NCI-H2171 (cell line): ENCODE measurements at places on chromosomes 2 and 18.

- no peak for DNase-seq
Observed at GRCh38 chr18:29146068-29146467, 969.1 kb upstream of the CDH2 start.

- no peak for DNase-seq
Observed at GRCh38 chr2:26925100-26925791, 45.2 kb upstream of the MAPRE3 start.

DNA sequence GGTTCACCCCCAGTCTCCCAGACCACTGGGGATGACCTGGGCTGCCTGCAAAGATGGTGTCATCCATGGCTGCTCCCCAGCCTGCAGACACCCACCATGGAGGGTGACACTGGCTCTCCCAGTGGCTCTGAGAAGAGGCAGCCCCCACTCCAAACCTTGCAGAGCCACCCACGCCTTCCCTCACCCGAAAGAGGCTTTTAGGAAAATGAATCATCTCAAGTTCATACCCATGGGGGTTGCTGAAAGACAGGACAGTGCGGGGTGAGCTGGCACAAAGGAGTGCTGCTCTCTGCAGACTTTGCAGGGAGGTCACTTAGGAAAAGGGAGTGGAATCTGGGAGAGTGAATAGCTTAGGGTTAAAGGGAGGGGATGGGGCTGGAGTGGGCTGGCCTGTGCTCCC, 36.4 kb downstream of the MPHOSPH10 start:
- no peak for DNase-seq

DNA sequence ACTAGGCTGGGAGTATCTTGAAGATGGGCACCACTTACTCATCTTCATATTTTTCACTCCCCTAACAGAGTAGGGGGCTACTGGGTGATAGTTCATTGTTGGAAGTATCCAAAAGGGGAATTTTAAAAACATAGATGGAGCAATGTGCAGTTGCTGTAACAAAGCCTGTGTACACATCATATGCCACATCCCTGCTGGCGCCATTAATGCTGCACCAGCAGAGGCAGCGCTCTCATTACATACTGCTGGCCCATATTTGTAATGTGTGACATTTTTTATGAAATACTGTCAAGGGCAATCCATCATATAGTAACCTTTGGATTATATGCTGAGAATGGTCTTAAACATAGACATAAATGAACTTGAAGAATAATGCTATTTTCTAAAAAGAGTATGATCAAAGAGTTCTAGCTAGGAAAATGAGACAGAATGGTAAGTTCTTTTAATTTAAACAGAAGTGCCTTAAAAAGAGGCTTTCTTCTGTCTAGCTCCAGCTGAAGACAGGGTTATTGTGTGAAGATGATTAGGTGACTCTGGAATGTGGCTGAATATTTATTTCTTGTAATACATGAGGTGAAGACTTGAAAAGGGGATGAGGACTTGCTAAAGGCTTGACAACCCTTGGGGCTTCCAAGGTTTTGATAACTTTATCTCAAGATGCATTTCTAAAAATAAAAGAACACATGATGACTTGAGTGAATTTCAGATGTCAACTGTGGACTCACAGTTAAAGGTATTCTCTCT, 2.4 kb upstream of the TMEM178A start:
- DNase-seq, result peak; percentile 18

GRCh38 chr2:39736640-39737039, 42.4 kb downstream of the THUMPD2 start:
- no peak for DNase-seq

- no peak for DNase-seq
Observed at GRCh38 chr2:8455236-8456150, 226.4 kb upstream of the ID2 start.

DNA sequence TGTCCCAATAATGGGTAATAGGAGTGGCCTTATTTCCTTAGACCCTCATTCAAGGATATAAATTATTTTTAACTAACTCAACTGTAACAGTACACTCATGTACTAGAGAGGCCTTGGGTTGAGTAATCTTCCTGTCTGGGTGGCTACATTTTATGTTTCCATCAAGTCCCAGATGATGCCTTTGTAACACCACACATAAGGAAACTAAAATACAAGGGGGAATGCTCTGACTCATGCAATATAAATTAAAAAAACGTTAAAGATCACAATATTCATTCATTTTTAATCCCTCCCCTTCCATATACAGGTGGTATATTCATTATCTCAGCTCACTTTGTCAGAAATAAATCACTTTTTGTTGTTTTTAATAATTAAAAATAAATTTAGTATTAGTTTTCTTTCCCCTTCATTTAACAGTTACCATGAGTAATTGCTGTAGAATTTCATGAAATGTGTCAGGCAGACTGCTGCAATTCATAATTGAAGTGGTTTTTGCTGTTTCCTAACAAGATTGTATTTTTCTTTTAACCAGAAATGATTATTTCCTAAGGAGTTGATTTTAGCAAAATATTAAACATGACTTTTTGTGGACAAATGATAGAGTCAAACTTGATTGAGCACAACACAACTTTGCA, 1403.6 kb downstream of the SUCLG1 start:
- no peak for DNase-seq

DNA sequence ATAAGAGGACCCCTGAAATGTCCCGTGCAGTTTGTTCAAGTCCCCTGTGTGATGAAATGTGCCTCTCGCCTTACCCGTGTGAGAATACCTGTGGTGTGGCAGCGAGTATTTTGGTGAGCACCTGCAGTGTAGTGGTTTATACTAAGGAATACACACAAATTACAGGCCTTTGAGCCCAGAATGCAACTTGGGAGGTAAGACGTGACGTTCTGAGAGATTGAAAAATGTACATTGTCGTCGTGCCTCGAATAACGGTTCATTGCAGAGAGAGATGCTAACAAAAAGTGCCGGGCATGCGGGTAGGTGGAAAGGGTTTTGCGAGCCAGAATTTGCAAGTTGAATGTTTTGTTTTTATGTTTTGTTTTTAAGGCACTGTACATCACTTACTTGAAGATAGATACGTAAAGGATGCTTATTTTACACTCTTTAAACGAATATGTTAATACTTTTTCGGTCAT, 867 bp downstream of the RBBP8 start:
- no peak for DNase-seq

DNA sequence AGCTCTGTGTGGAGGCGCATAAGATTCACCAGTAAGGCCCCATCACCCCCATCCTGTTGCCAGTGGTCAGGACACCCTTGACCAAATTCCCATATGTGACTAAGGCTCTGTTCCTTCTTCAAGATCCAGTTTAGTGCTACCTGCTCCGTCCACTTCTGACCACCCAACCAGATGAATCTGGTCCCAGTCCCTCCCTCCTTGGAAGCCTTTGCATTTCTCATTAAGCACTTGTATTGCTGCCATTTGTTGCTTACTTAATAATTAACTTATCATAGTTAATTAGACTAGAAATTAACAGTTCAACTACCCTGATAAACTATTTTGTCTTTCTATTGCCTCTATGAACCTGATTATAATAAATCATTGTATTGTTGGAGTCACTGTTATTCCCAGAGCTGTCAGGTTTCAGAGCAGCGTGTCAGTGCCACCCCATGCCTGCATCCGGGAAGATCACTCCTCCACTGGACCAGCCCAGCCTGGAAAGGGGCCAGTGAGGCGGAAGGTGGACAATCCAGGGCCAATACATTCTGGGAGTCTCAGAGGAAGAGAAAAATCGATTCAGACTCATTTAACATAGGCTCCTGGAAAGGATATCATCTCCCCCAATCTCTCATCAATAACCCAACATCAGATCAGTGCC, 9.5 kb upstream of the NAT8 start:
- no peak for DNase-seq

GRCh38 chr2:106304612-106305184, 110.6 kb upstream of the UXS1 start:
- DNase-seq, result no peak

GRCh38 chr2:15300624-15301573, 260.2 kb downstream of the NBAS start:
- DNase-seq, result no peak

GRCh38 chr2:238513346-238513745, 86.6 kb downstream of the ASB1 start:
- DNase-seq, result no peak

DNA sequence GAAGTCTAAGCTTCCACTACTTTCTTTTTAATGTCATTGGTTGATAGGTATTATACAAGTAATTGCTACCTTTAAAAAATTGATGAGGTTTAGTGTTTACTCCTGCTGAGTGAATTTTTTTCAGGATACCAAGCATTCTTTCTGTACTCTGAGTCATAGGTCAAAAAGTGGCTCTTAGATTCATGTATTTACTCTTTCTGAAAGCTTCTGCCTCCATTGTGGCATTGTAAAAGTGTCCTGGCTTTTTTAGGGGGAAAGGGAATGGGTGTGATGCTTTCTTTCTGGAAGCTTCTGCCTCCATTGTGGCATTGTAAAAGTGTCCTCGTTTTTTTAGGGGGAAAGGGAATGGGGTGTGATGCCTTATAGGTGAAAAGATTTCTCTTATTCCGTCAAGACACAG, 286.5 kb downstream of the LPIN1 start:
- DNase-seq, result no peak

DNA sequence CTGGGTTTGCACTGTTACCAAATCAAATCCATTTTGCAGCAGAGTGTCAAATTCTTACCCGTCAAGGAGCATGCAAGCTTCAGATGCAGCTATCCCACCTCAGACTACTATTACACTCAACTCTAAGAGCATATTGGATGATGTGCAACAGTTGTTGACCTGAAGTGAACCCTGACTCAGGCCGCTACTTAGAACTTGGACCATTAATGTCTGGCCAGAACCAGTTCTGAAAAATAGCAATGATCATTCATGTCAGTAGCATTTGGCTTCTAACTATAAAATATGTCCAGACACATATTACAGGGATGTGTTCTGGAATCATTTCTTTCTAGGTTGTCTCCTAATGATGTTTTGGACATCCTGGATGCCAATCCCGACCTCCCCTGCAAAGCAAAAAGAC, 135.5 kb upstream of the PKDCC start:
- DNase-seq, result no peak

GRCh38 chr2:98310010-98310409, 36.2 kb upstream of the CNGA3 start:
- no peak for DNase-seq

GRCh38 chr18:37299471-37300304, 265.9 kb downstream of the CELF4 start:
- DNase-seq, result peak; percentile 95

DNA sequence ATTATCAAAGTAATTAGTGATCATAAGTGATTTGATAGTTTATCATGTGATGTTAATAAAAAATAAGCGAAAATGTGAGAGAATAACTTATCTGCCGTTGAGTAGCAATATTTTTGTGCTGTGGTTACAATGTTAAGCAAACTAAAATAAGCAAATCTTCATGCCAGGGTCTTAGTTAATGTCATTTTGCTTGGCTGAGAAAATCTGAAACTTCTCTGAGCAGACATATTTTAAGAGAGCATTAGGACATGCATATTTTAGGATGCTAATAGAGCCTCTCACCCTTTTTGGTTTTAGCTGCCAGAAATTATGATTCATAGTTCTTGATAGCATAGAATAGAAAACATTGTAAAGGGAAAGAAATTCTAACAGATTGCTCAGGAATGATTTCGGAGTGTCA, 233.5 kb upstream of the ZEB2 start:
- no peak for DNase-seq

DNA sequence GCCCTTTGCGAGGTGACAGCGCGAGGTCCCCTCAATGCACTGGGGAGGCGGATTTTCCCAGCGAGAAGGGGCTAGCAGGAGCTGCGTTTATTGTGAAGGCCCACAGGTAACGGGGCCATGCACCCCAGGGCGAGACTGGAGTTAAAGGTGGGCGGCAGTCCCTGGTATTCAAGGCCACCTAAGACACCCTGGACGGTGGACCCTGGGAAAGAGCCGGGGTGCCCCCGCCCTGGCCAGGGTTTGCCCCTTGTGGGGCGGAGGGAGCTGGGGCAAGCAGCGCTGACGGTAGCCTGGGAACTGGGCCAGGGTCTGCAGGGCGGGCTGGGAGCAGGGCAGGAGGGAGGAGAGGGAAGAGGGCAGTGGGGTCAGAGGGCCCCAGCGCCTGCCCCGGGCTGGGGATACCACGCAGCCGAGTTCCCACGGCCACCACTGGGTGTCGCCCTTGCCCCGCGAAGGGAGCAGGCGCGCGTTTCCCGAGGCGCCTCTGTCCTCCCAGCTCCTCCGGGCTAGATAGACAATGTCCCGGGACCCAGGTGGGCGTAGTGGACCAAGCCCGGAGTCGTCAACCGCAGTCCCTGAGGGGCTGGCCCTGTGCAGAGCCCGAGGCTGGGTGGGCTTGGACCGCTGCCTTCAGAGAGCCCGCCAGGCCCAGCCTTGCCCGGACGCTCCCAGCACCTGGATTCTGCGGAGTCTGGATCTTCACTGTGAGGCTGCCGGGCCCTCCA, 80.2 kb downstream of the SMAD4 start:
- peak; percentile 30 for DNase-seq

DNA sequence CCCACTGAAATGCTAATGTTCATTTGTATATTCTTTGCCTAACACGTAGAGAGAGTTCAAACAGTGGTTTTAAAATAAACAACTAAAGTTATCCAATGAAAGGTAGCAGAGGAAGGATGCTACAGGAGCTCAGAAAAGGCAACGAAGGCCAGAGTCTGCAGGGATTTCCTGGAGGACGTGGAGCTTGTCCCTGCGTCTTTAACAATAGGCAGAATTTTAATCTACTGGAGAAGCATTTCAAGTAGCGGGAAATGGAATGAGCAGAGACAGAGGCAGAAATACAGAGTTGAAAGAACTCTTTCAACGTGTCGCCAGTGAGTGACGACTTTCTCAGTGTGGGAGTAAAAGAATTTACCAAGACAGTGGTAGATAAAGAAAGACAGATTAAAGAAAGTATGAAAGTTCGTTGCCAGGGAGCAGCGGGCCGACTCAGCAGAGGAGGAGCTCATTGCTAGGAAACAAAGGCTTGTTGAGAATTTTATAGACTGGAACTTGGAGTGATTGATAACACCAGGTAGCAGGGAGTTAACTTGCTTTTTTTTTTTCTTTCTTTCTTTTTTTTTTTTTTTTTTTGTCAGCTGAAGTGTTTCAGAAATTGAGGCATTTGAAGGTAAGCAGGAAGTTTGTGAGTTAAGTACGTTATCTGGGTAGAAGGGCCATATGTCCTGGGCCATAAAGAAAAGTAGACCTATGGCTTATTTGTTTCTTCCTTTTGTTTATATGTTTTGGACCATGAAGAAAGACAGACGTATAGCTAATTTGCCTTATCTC, 625 bp upstream of the NBAS start:
- DNase-seq, result no peak

DNA sequence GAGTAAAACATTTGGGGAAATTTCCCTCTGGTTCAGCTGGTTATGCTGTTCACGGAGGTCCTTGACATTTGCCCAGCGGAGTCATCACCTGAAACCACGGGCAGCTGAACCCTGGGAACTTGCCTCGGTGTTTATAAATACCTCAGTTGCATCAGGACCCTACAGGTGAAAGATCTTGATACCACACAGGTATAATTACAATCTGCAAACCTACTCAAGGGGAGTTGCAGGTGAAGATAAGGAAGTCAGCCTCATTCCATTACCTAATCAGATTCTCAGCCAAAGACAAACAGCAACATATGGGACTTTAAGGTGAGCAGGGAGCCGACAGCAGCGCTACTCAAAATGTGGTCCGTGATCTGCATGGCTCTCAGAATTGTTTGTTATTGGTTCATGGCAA, 37.0 kb upstream of the ATIC start:
- no peak for DNase-seq
